ENCODE measurements at places on chromosomes 12 and 14.
A peak's percentile ranks its signal among the peaks of the same experiment; 100 is the strongest.

GRCh38 chr12:117684471-117684870 is 284.3 kb downstream of the KSR2 start:
- DNase-seq, result no peak

- DNase-seq, result no peak
Measured at GRCh38 chr12:32477714-32478113, 78.4 kb downstream of the FGD4 start.

DNA sequence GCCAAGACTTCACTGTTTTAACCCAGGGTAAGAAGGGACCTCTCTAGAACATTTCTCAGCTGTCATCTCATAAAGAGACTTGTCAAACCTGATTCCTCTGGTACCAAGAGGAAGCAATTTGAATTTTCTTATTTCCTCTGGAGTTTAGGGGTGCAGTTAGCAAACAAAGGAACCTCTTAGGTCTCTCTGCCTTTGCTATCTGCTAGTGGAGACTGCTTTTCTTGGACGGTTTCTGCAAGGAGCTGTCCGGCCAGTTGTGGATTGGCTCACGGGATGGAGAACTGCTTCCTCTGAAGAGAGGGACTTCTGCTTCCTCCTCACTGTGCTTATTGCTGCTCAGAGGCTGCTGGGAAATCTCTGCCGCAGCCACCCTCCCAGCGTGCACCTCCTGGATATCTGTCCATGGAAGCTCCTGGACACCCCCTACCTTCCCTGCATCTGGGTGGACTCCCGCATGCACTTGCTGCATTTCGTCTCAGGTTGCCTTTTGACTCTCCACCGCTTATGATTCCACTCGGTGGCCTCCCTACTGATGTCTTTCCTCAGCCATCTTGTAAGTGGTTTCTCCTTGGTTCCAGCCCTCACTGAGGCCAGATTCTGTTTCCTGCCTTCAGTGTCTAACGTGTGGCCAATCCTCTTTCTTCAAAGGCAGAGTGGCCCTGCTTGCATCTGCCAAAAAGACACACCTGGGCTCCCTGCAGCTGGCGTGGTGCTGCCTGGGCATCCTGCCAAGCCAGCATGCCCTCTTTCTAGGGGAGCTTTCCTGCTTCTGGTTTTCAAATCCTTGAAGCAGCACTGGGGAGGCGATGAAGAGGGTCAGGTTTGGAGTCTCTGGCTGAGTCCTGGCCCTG is 187.3 kb downstream of the CHST11 start:
- DNase-seq, result no peak

GRCh38 chr14:35406506-35407305 is 2.2 kb upstream of the NFKBIA start:
- DNase-seq, result peak; percentile 85

- no peak for DNase-seq
Measured at GRCh38 chr12:108538146-108538545, 22.8 kb downstream of the SART3 start.

DNA sequence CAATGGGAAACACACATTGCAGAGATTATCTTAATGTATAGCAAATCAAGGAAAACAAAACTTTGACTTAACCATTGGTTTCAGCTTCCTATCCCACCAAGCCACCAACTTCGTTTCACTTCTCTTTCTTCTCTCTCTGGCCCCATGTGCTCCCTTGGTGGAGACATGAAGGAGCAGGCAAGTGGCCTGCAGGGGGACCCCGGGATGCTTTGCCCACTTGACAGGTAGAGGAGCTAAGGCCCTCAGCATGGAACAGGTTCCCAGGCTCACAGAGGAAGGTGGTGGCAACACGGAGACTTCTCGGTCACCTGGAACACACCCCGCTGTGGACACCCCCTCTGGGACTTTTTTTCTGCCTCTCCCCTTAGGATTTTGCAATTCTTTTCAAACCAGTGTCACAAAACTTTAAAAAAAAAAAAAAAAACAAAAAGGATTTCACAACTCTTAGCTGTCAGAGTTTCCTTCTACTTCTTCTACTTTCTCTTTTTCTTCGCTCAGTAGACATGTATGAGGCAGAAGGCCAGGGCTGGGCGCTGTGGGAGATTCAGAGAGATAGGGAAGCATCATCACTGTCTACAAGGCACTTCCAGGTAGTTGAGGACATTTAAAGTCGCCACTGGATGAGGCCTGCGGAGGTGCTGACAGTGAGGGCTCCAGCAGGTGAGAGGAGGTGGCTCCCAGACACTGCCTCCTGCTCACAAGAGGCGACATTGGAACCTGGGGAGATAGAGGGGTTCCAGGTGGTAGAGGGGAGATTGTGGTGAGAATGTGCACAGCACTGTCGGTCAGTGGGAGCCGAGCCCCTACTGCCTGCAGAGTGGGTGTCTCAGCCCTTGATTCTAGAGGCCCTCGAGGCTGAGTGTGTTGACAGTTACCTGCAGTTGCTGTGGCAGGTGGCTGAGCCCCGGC is 119.6 kb downstream of the GCH1 start:
- no peak for DNase-seq

DNA sequence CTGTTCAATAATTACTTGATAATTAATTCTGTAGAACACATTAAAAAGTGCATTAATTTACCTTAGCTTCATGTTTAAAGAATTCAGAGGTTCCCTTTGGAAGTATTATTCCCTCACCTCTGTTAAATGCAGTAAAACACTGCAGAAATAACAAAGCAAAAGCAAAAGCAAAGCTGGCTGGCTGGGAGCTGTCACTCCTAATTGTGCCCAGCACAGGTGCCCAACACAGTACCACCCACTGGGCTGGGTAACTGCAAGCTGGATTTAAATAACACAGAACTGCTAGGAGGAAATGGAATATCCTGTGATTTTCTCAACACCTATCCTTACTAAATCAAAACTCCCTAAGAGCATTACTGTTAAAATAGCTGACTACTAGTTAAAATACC is 72.6 kb downstream of the SLC2A13 start:
- no peak for DNase-seq

DNA sequence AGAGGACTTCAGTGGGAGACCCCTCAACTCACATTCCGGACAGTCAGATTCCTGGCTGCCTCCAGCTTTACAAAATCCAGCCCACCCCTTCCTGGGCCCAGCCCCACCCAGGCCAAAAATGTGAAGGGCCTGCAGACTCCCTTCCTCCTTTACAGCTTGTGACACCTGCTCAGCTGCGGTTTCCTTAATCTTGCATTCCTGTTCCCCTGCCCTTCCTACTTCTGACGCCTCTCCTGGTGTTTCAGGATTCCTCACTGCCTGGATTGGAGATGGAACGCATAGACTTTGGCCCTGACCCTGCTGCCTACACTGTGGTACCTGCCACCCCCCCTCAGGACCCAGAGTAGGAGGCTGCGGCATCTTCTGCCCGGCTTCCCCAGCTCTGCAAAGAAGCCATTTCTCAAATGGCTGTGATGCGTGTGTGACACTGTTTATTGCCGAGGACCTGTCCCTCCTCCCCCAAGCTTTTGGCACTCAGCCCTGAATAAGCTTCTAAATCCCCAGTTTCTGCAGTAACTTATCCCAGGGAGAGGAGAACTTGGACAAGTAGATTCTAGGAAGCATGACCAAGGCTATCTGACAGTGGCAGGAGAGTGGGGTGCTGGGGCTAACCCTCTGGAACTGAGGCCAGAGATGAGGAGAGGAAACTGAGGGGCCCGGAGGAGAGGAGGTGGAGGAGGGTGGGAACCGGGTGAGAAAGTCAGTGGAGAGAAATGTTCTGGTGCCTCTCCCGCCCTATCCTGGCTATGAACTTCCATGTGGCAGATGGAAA is 24.9 kb upstream of the BCDIN3D start:
- peak; percentile 61 for DNase-seq

GRCh38 chr14:77708749-77709148 is 846 bp downstream of the SLIRP start:
- no peak for DNase-seq

DNA sequence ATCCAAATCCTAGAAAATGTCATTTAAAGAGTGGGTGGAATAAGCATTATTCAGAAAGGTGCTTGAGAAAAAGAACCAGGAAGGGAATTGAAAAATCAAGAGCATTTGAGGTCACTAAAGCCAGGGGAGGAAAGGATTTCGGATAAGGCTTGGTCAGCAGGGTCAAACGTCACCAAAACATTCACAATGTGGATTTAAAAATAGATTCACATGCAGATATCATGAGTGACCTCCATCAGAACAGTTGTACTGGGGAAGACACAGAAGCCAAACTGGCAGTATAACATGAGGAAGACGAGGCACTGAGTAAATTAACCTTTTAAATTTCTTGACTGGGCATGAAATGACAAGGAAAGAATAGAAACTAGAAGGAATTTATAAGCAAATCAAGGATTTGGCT is 175.1 kb upstream of the CCDC196 start:
- DNase-seq, result no peak

DNA sequence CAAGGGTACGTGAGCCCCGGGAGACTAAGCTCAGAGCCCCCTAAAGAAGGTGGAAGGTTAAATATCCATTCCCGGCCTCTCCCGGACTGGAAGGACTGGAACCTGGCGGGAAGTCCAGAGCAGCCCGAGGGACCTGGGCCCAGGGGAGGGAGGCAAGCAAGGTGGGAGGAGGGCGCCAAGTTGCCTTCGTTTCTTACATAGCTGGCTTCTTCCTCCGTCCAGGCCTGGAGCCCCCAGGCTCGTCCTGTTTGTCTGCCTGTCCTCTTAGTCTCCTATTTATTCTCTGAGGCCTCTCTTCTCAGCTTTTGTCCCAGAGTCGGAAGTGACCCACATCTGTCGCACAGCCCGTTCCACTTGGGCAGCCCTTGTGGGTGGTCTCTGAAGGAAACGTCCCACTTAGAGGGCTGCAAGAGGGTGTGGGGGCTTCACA is 745 bp downstream of the PCK2 start:
- peak; percentile 8 for DNase-seq

DNA sequence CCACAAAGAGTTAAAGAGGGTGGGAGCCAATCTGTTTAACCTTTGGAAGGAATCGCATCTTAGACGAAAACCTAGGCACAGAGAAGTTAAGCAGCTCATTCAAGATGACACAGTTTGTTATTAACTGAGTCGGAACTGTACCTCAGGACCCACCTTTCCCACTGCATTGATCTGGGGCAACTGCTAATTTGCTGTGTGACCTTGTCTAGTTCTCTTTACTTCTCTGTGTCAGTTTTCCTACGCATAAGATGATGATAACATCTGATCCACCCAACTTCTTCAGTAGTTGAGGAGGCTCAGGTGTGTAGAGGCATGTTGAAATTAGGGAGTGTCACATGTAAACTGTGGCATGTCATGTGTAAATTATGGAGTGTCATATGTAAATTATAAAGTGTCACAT is 186.2 kb downstream of the ZFP36L1 start:
- no peak for DNase-seq

GRCh38 chr12:113159937-113160336 is 10.4 kb downstream of the CFAP73 start:
- DNase-seq, result no peak

DNA sequence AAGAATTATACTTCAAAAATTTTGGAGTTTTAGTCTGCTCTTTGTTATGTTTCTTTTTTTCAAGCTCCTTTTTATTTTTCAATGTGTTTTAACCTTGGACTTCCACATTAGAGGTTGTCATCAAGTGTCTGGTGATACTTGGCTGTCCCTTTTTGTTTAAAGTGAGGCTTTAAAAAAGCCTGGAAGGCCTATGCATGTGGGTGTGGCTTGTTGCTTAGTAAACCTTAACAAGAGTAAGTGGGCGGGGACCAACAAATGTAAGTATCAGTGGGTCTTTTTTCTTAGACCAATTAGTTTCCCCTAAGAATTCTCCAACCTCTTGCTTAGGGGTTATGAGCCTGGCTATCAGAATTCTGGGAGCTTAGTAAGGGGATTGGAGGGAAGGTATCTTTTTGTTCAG is 26.4 kb downstream of the HCFC2 start:
- no peak for DNase-seq

DNA sequence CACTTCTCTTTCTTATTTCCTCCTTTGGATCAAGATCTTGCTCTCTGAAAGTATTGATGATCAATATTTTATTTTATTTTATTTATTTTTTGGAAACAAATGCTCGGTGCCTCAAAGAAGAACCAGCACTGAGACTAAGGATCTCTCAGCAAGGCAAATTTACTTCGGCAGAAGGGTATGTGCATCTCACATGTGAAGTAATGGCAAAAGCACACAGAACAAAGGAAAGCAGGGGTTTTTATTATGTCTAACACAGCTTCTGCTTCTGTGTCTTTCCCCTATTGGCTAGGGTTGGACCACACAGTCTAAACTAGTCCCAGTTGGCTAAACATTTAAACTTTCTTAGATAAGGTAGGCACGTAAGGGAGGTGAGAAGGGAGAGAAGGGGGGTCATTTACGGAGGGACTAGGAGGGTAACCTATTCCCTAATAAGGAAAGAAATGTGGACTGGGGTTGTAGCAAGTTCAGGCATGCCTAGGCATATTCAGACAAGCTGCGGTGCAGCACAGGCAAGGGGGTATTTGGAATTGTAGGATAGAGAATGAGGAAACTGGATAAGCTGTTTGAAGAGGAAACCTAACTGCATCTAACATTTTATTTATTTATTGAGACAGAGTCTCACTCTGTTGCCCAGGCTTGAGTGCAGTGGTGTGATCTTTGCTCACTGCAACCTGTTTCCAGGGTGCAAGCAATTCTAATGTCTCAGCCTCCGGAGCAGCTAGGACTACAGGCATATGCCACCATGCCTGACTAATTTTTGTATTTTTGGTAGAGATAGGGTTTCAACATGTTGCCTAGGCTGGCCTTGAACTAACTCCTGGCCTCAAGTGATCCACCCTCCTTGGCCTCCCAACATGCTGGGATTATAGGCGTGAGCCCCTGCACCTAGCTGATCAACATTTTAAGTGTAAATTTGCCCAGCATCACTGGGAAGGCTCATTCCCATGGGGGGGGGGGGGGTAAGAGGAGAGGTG is 90.0 kb upstream of the EIF5 start:
- DNase-seq, result no peak

- DNase-seq, result no peak
Measured at GRCh38 chr12:57315681-57316080, 64.7 kb upstream of the STAC3 start.

- DNase-seq, result peak; percentile 37
Measured at GRCh38 chr14:60721326-60722106, 2.6 kb downstream of the SIX4 start.

DNA sequence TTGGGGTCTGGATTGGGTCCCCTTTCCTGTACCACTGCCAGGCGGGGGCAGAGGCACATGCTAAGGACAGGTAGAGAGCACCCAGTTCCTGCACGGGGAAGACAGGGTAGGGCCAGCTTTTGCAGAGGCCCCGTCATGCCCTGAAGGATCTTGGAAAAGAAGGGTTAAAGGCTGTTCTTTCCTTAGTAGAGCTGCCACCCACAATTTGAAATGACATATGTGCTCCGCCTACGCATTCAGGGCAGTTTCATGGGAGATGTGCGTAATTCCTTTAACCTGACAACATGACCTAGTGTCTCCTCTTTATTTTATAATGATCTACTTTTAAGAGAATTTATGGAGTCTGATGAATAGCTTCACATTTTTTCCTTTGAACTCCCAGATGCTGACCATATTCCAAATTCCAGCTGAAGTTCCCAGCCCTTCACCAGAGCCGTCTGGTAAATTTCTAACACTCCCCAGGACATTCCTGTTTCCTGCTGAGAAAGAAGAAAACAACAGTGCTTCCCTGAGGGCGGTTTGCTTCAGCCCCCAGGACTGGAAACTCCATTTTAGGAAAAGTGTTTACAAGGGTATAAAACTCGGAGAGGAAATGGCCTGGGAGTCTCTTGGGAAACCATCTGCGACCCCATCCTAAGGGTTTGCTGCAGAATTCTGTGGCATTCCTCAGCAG is 58.9 kb upstream of the PLEKHG3 start:
- DNase-seq, result peak; percentile 77
